EH (cell line): ENCODE measurements at places on chromosomes 12 and 14.
A peak's percentile ranks its signal among the peaks of the same experiment; 100 is the strongest.

DNA sequence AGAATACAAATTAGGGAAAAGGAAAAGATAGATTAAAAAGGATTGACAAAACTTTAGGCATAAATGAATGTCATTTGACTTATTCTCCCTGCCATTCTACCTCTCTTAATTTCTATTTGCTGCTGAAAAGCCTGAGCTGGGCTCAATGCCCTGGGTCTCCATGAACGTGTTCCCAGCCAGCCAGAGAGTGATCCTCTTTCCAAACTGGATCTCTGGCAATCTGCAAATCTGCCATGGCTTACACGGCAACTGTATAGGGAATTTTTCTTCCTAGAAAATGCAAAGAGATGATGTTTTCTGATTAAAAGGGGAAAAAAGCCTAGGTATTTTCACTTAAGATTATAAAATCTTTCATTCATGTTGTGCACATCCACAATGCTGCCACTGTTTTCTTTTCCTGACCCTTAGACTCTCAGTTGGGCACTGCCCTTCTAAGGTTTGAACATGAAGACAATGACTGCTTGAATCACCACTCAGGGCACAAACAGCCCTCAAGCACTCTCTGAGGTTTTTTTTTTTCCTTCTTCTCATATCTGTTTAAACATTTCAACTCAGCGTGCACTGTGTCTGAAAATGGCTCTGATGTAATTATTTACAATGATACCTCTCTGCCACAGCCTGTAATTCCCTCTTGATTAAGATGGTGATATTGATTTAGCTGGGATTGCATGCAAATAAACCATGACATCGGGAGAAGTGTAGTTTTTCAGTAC, 60.3 kb downstream of the DACT1 start:
- no peak for DNase-seq

- no peak for DNase-seq
Measured at GRCh38 chr12:83349907-83350611, 663.4 kb downstream of the TMTC2 start.

- peak; percentile 64 for DNase-seq
Measured at GRCh38 chr12:94149119-94149780, 873 bp downstream of the PLXNC1 start.

- peak; percentile 94 for DNase-seq
Measured at GRCh38 chr14:50775357-50775756, 55.6 kb downstream of the NIN start.

DNA sequence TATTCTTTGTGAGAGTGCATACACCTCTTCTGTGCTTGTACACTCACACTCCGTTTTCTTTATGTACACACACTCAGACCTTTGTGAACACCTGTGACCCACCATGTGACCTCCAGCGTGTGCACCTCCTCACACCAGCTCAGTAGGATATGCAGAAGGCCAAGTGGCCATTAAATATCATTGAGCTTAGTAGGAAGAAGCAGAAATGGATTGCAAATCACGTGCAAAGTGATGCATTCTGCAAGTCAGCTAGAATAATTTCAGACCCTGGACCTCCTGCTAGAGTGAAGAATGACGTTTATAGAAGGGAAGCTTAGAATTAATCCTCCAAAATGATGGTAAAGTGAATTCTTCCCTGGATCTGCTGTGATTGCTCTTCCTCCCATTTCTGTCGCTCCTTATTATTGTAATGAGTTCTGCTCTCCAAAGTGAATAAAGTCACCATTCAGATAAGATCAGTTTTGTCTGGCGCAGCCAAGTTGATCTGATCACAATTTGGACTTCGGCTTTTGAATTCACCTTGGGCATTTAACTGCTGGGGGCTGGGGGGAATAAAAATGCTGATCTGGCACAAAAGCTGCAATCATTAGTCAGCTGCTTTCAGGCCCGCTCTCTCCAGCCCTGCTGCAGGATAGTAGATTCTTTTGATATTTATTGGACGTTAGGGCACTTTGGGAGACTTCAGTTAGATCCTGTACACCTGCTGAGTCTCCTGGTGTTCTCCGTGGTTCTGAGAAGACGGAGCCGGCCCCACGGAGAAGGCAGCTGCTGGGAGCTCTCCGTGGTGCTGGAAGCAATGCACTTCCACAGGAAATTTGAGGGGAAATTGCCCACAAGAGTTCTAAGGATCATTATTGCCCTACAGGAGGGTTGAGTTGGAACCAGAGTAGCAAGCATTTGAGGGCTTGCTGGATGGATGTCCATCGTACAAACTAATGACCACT, 12.4 kb upstream of the NRXN3 start:
- DNase-seq, result peak; percentile 2

GRCh38 chr12:24705216-24705615, 243.7 kb downstream of the BCAT1 start:
- DNase-seq, result no peak
